ENCODE measurements at places on chromosomes 4 and X.

- DNase-seq: no peak
Observed at GRCh38 chrX:104315555-104315954, 60.8 kb upstream of the ESX1 start.

- no peak for DNase-seq
Observed at GRCh38 chr4:73922766-73923630, 53.8 kb downstream of the CXCL1 start.

GRCh38 chr4:100907465-100908454, 389.9 kb upstream of the EMCN start:
- no peak for DNase-seq

- DNase-seq: no peak
Observed at GRCh38 chrX:46258356-46258755, 286.9 kb downstream of the ZNF674 start.

DNA sequence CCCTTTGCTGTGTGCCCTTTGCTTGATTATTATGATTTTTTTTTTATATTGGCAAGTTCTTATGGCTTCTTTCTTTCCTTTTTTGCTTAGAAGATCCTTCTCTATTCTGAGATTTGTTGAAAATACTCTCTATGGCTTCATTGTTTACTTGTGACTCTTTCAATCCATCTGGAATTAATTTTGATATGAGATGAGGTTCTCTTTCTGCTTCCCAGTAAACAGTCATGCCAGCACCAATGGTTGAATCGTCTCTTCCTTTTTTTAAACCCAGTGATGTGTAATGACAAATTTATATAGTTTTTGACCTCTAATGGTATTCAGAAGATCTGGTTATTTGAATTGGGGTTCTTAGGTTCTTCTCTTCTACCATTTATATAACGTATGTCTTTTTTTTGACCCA, 121.8 kb downstream of the ARHGAP10 start:
- no peak for DNase-seq

GRCh38 chrX:43333543-43333942, 322.6 kb upstream of the MAOA start:
- no peak for DNase-seq

GRCh38 chr4:156223985-156224384, 270.3 kb upstream of the CTSO start:
- no peak for DNase-seq
